ENCODE measurements at places on chromosomes 12 and 14.
A peak's percentile ranks its signal among the peaks of the same experiment; 100 is the strongest.

DNA sequence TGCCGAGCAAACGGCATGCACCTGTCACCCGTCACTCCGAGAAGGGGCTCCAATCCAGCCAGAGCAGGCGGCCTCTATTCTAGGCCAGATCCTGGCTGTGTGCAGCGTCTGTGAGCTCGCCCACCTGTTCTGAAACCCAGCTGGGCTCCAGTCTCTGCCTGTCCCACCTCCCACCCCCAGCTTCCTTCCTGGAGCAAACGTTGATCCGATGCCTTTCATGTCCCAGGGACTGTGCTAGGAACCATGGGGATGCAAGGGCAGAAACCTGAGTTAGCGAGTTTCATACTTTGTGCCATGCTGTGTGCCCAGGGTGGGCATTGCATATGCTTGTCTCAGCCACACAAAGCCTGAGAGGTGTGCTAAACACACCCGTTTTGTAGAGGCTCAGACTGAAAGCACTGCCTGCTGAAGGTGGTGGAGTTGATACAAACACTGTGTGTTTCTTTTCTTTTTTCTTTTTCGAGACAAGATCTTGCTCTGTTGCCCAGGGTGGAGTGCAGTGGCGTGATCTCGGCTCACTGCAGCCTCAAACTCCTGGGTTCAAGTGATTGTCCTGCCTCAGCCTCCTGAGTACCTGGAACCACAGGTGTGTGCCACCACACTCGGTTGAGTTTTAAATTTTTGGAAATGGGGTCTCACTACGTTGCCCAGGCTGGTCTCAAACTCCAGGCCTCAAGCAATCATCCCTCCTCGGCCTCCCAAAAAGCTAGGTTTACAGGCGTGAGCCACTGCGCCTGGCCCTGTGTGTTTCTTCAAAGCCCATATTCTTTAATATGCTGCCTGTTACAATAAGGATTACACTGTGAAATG, 84.1 kb upstream of the MED13L start:
- peak; percentile 7 for DNase-seq

- no peak for DNase-seq
Measured at GRCh38 chr12:51011955-51012354, 14.2 kb downstream of the SLC11A2 start.

DNA sequence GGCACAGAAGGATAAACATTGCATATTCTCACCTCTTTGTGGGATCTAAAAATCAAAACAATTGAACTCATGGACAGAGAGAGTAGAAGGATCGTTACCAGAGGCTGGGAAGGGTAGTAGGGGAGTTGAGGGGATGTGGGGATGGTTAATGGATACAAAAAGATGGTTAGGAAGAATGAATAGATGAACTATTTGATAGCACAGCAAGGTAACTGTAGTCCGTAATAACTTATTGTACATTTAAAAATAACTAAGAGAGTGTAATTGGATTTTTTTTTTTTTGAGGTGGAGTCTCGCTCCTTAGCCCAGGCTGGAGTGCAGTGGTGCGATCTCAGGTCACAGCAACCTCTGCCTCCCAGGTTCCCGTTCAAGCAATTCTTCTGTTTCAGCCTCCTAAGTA, 52.0 kb downstream of the NUBPL start:
- DNase-seq, result no peak

DNA sequence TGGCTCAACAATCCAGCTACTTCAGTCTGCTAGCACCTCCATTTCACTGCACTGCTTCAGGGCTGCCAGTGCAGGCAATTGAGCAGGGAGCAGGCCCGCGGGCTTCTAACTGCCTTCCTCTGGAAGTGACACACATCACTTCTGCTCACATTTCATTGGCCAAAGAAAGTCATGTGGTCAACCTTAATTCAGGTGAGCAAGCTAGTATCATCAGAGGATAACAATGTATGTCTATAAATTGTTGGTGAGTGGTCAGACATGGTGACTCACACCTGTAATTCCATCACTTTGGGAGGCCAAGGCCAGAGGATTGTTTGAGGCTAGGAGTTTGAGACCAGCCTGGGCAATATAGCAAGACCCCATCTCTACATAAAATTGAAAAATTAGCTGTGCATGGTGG, 22.3 kb upstream of the CHGA start:
- no peak for DNase-seq

DNA sequence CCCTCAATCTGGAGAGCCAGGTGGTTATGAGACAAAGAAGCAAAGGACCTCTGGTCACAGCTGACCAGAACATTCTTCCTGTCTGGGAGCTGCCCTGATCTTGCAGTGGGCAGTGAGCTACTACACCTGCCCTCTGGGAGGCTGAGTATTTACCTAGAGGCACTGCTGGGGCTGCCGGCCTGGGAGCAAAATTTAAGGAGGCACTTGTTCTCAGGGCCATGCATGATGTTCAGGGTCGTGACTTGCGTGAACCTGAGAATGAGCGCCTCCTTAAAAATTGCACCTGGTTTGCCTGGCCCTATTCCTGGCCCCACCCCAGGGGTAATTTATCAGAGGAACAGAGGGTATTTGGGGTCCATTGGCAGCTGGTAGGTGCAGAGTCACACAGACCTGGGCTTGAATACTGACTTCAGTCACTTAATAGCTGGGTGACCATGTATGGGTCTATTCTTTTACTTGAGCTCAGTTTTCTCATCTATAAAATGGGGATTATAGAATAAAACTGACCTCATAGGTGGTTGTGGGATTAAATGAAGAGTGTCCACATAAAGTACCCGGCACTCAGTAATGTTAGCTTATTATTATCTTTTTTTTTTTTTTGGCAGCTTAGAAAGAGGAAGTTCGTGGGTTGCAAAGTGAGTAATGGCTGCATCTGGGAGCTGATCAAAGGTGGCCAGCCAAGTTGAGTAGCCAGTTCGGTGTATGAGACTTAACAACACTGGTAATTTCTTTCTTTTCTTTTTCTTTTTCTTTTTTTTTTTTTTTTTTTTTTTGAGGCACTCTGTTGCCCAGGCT, 107.4 kb upstream of the MED13L start:
- peak; percentile 7 for DNase-seq

DNA sequence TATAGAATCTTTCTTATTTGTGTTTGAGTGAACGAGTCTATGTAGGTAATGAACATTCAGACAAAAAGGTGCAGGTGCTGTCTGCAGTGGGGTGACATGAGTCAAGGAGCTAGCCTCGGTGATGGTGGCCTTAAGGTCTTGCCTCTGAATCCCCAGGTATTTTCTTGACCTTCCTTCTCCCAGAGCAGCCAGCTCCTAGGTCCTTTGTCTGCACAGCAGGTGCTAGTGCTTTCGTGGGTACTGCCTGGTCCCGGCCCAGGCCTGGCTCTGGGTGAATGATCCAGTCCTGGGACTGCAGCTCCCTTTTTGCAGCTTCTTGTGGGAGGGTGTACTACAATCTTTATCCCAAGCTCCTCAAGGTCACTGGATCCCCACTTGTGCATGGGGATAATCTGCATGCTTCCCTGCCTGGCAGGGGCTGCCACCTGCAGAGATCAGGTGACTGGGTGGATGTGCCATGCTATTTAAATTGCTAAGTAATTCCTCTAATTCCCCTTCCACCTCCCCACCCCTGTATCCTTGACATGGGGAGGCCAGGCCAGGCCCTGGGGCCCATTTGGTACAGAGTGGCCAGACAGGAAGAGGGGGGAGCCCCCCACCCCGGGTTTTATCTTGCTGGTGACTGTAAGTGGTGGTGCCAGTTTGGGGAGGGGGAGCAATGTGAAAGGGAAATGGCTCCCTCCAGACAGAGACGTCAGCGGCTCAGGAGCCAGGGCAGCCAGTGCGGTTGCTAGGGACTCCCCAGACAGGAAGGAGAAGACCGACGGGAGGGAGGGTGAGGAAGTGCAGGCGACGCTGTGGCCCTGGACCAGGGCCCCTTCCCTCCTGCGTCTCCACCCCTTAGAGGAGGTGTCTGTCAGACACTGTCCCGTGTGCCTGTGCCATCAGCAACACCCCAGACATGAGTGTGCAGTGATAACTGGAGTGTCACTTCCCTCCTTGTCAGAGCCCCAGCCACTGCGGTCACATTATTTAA, 6.7 kb downstream of the VASH1 start:
- DNase-seq, result no peak

DNA sequence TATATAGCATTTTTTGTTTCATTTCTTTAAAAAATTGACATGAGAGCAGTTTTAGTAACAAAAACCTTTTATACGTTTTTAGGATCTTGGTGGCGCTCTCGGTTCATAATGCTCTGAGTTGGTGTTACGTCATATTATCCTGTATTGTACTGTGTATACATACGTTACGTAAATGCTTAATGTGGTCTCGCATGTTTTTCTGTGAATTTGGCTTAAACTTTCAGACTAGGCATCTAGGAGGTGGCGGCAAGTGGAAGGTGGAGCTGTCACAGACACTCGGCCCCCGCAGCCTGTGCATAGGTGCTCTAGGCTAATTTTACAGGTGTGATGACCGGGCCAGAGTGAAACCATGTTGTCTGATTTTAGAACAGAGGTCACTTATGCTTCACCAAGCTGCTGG, 60.0 kb downstream of the PPP2R5C start:
- DNase-seq, result no peak

DNA sequence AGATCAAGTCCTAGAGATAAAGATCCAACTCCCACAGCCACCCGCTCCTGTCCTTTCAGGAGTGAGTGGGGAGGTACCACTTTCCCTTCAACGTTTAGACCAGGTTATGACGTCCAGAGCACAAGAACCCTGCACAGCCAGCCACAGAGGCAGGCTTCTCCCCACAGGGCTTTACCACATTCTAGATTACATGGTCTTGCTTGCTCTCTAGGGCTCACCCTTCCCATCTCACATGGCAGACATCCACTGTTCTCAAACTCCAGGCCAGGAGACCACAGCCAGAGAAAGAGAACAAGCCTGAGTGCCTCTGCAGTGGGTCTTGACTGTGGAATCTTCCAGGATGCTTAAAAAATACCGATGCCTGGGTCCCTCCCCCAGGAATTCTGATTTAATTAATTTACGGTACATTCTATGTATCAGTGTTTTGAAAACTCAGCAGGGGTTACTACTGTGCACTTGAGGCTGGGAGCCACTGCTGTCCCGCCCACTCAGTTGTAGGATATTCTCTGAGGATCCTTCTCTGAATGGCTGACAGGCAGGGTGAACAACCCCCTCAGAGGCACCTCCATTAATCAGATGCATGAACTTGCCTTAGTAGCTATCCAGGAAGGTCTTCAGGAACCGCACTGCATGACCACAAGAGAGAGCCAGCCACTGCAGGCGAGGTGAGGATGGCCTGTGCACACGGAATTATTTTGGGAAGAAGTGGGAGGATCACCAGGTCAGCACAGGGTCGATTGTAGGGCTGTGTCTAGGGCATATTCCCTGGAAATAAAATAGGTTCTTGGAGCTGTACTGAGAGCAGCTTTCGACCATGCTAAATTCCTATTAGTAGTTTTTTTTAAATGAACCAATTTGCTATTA, 21.5 kb upstream of the SOCS2 start:
- DNase-seq, result no peak

DNA sequence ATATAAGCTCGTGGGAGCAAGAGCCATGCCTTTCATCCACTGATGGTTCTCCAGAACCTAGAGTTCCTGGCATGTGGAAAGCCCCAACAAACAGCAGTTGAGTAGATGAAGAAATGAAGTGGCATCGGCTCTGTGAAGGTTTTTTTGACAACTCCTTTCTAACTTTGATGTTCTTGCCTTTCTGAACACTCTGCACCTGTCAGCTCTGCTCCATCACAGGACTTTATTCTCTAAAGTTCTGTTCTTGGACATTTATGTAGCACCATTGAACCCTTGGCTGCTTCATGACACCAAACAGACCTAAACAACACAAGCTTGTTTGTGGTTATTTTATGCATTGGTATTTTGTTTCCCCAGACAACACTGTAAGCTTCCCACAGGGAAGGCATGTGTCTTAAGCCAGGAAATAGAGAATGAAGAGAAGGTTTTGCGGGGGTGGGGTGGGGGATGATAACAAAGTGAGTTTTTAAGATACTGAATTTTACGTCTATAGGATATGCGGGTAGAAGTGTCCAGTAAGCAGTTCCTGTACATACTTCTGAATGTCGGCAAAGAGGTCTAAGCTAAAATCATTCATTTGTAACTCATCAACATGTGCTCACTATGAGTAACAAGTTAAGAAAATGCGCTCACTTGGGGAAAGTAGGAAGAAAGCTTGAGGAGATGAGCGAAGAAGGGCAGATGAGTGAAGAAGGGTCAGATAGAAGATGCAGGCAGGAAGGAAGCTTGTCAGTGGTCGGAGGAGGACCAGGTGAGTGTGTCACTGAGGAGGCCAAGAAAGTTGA, 146.0 kb upstream of the PLEKHG7 start:
- no peak for DNase-seq

- no peak for DNase-seq
Measured at GRCh38 chr12:121630791-121631355, 4.5 kb downstream of the ORAI1 start.

GRCh38 chr12:69910694-69911093, 85.7 kb downstream of the MYRFL start:
- DNase-seq, result no peak

DNA sequence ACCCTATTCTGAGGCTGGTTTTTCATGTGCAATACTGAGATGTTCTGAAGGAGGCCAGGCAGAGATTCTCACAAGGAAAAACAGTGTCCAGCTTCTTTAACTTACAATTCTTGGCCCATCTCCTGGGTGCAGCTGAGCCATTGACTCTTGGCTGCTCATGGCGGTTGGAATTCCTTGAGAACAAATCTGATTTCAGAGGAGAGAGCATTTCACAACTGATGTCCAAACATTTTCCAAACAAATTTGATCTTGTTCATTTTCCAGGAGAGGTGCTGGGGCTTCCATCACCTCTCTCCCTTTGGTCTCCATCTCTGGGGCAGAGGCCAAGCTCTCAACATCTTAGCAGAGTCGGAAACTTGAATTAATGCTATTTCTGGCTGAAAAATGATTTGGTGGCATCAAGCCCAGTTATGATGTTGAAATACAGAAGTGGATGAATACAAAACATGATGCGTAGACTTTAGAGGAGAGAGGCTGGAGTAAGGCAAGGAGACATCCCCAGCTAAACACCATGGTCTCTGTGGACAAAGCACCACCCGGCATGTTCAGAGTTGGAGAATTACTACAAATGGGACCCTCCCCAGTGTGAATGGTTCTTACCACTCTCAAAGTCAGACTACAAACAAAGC, 593.0 kb downstream of the VRK1 start:
- DNase-seq, result no peak

GRCh38 chr14:68884031-68885030, 91.5 kb upstream of the ZFP36L1 start:
- no peak for DNase-seq

DNA sequence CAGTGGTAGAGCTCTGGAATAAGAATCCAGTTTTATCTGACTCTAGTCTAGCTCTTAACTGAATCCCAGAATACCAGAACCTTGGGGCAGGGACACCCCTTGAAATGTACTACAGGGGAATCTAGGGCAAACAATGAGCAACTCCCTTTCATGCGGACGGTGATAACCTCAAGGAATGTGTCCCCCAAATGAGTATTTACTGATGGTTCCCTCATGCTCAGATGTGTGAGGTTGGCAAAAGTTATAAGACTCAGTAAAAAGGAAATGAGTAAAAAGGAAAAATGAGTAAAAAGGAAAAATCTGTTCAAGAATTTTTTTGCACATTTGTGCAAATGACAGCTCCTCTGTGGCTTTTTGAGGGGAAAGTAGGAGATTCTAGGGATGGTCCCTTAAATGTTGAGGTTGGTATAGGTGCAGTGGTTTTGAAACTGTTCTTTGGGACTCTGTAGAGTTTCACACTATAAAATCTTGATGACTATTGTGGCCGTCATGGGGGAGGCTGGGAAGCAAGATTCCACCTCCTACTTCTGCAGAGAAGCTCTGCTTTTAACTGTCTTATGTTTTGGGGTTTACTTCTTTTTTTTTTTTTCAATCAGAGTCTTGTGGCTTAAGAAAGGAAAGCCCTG, 58.6 kb downstream of the NRXN3 start:
- no peak for DNase-seq

Data from NCI-H526 treated with DMSO at 0.1 percent for 48 hours (cell line).